ENCODE measurements at places on chromosomes 5 and 9. TPM values are rescaled to one million over a fixed set of nuclear protein-coding genes. Genes with fewer than 3 reads are reported as not detected.

- DNase-seq, result no peak
Measured at GRCh38 chr9:68669218-68669617, 35.8 kb upstream of the PIP5K1B start.

GRCh38 chr9:121021301-121021700, 28.8 kb downstream of the C5 start:
- DNase-seq, result no peak

- peak; percentile 19 for DNase-seq
Measured at GRCh38 chr5:95178046-95178651, 106.7 kb downstream of the MCTP1 start.

DNA sequence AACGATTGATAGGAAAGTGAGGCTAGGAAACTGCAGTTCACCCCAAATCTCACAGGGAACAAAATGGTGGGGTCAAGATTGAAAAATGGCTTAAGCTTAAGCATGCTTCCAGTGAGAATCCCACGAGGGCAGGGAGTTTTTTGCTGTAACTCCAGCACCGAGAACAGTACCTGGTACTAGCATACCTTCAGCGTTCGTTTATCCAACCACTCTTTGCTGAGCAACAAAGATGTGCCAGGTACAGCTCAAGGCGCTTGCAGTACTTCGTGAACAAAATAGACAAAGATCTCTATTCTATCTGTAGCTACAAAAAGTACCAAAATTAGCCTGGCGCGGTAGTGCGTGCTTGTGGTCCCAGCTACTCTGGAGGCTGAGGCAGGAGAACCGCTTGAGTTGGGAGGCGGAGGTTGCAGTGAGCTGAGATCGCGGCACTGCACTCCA, 778 bp upstream of the PPP6C start:
- no peak for DNase-seq

GRCh38 chr5:139565411-139566305, 4.5 kb downstream of the UBE2D2 start:
- no peak for DNase-seq

DNA sequence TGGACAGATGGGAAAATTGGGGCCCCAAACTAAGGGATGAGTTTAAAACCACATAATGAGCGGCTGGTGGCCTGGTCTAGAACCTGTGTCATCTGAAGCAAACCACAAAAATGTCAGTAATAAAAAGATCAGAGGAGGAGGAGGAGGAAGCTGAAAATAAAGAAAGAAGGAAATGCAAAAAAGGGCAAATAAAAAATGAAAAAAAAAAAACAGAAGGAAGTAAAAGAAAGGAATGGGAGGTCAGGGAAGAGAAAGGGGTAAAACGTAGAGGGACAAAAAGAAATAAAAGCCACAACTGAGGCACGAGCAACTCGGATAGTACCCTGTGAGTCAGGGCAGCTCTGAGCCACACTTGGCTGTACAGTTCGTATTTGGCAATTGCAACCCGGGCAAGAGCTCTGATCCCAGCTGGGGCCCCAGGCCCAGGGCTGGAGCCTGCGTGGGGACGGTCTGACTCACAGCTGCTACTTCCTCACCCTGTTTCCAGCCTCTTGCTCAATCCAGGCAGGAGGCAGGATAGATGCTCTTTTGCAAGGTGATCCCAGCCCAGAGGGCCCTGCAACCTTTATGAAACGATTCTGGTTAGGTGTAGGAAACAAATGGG, 137.9 kb upstream of the TRIM32 start:
- no peak for DNase-seq

DNA sequence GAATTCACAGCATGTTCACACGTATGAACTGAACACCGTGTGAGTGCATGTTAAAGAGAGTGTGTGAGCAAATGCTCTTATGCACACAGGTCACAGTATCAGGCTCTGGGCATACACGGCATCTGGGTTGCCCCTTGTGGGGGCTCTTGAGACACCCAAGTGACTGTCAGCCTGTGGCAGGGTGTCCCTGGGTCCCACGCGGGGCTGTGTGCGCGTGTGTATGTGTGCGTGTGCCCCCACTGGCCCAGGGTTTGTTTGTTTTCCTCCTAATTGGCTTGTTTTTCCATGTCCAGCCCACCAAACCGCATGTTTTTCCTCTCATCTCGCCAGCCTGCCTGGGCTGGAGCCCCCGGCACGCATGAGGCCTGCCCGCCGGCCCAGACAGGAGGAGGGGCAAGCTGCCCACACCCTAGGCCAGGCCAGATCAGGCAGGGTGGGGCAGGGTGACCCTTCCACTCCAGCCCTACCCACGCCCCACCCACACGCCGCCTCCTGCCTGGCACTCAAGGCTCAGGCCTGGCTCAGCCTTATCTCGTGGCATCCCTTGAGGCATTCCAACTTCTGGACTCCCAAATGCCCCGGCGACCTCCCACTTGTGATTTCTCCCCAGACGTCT, 28.8 kb downstream of the CNTFR start:
- no peak for DNase-seq

GRCh38 chr9:131667576-131667975, 72.3 kb downstream of the RAPGEF1 start:
- DNase-seq, result no peak

- no peak for DNase-seq
Measured at GRCh38 chr5:124206540-124206939, 539.9 kb downstream of the ZNF608 start.

Gene CKMT2
- total RNA-seq, result 1.2 TPM

Gene RORB
- total RNA-seq, result 0.52 TPM
